T-helper 2 cell (primary cell): ENCODE measurements at places on chromosomes 12 and 14.

DNA sequence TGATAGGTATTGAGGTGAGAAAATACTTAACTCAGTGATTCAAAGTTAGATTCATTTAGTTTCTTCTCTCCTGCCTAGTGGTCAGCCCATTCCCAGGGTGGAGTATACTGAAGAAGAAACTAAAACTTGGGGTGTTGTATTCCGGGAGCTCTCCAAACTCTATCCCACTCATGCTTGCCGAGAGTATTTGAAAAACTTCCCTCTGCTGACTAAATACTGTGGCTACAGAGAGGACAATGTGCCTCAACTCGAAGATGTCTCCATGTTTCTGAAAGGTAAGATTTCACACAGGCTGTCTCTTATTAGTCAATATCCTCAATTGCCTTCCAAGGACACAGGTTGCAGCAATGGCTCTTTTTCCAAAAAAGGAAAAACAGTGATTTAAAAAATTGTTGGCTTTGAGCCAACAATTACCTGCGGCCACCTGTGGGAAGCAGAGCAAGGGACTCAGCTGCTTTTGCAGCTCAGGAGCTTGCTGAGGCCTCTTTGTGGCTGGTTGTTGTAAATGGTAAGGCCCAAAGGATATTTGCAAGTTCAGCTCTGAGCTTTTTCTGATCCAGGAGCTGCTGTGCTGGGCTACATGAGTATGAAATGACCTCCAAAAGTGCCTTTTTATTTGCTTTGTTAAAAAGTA lies 33.9 kb downstream of the TPH2 start:
- DNase-seq = no peak

GRCh38 chr12:4012977-4013968 lies 140.1 kb upstream of the PARP11 start:
- no peak for DNase-seq

- no peak for DNase-seq
Observed at GRCh38 chr14:73634011-73634833, 10.6 kb upstream of the DNAL1 start.

DNA sequence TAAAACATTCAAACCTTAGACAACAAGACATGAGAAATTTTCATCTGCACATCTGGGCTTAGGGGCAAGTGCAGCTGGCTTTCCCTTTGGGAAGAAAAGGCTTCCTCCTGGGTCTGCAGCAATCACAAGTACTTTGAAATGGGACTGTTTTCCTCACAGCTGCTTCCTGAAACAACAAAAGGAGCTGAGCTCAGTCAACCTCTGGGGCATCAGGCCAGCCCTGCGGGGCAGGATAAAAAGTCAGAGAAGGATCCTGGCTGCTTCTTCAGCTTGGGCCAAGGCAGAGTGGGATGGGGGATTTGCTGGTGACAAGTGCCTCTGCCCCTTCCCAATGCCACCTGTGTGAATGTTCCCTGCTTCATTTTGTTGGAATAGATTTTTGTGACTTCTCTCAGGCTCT lies 16.2 kb upstream of the SDR39U1 start:
- no peak for DNase-seq

DNA sequence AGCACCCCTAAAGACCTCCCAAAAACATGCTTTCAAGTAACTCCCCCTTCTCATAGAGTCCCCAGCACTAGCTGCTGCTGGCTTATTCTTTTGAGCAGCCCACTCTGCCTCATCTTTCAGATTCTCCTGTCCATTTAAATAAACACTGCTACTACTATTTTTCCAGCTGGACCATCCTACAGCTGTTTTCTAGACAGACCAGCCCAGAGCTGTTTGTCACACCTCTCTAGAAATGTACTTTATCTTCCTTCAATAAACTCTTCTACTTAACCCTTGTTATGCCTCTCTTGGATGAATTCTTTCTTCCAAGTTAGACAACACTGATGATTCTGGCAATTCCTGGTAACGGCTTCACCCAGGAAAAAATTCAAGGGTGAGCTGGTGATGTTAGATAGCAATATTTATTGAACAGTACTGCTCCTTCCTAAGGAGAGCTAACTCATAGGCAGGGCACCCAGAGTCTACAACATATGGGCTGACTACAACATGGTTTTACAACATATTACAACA lies 995.7 kb downstream of the LRFN5 start:
- DNase-seq = no peak

DNA sequence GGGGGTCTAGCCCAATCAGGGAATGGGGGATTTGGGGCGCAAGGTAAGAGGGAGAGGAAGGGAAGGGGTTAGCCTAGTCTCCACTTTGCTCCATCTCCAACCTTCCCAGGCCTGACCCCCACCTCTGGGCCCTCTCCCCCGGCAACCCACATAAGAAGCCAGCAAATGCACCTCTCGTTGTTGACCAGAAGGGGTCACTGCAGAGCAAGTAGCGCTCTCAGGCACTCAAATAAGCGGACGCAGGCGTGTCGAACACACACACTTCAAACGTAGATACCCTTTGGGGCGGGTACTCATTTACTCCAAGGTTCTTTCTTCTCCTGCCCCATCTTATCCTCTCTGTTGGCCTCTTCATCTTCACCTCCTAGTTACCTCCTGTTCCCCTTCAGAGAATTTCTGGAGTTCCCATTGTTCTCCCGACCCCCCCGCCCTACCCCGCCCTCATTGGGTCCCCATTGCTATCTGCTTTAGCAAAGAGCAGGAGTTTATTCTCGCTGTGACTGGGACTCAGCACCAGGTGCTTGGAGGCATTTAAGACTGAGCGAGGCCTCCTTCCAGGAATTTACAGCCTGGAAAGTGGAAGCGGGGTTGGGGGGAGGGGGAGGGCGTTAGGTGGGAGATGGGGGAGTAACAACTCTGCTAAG lies 1.5 kb upstream of the SRRM4 start:
- DNase-seq = no peak
